Stimulated activated effector memory CD8-positive, alpha-beta T cell treated with anti-CD3 and anti-CD28 coated beads, Interleukin-12 subunit alpha, Interleukin-12 subunit beta, amount 100 ng/mL, for 72 hours (primary cell): ENCODE measurements at places on chromosomes 4 and X.

- no peak for DNase-seq
These were observed 85.2 kb upstream of the LNX1 start for GRCh38 chr4:53676402-53676871.

GRCh38 chr4:13544606-13545393, 492 bp upstream of the NKX3-2 start:
- no peak for DNase-seq

- DNase-seq: no peak
These were observed 229.9 kb upstream of the AFF2 start for GRCh38 chrX:148270499-148270898.

- DNase-seq: no peak
These were observed 22.0 kb downstream of the RGS12 start for GRCh38 chr4:3314706-3315260.

GRCh38 chr4:44425614-44426208, 22.9 kb downstream of the KCTD8 start:
- DNase-seq: no peak

DNA sequence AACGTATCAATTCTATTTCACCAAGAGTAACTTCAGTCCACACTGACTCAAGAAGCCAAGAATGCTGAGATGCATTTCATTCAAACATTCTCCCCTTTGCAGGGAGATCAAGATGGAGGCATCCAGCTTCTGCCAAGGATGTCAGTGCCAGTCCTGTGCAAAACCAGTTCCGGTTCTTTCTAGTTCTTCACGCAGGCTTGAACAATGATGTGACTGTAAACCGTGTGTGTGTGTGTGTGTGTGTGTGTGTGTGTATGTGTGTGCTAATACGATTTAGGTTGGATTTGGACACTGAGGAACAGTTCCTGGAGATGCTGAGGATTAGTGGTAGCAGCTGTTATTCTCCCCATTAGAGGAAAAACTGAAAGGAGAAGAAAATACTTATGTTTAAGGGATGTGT, at the start of gene REELD1:
REELD1 (plus strand) TSS at position 301 of the 400 bp plus-strand sequence. CDS start 2,415 bp downstream, outside the sequence.
- DNase-seq: no peak

DNA sequence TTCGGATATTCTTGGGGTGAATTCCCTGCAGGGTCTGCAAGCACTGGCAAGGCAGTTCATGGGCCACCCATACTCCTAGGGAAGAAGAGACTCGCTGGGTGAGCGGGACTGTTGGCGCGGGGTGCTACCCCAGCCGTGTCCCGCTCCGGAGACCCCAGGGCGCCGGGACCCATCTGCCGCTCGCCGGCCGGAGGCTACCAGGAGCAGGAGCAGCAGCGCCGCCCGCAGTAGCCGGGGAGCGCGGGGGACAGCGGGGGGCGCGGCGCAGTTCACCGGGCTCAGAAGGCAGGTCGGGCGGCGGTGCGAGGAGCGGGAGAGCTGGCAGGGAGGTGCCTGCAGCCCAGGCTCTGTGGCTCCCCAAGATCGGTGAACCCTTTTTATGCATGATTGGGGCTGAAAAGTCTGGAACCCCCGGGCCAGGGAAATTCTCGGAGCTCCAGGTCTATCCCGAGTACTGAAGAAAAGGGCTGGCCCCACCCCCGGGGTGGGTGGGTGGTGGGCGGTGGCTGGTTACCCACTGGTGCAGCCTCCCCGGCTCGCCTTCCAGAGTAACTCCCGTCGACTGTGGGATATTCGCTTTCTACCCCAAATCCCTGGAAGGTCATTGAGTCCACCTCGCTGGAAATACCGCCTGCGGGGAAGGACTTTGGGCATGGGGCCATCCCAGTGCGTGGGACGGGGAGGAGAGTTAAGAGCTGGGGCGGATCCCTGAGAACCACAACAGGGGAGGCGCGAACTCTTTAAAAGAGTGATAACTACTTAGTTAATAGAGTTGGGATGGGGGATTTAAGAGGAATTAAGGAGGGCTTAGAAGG, 37.6 kb downstream of the PF4 start:
- DNase-seq: no peak

GRCh38 chr4:55854129-55854528, 681 bp downstream of the EXOC1 start:
- no peak for DNase-seq
